Adipocyte (in vitro differentiated cells): ENCODE measurements at places on chromosomes 5 and 9.
A peak's percentile ranks its signal among the peaks of the same experiment; 100 is the strongest.

GRCh38 chr9:87277346-87277745, 220.3 kb upstream of the DAPK1 start:
- no peak for DNase-seq

- DNase-seq: peak; percentile 86
These were observed 27.1 kb upstream of the MYORG start for GRCh38 chr9:34403554-34404380.

- no peak for DNase-seq
These were observed 66.2 kb downstream of the MVB12B start for GRCh38 chr9:126392662-126393371.

- no peak for DNase-seq
These were observed 80.5 kb downstream of the RFK start for GRCh38 chr9:76313771-76314170.

GRCh38 chr9:134743853-134744252, 102.2 kb downstream of the COL5A1 start:
- no peak for DNase-seq

GRCh38 chr5:10838038-10838437, 77.0 kb upstream of the DAP start:
- DNase-seq: no peak

GRCh38 chr9:137682428-137683105, 63.8 kb downstream of the EHMT1 start:
- DNase-seq: no peak
